Amniotic stem cell (primary cell): ENCODE measurements at places on chromosomes 4 and X.

DNA sequence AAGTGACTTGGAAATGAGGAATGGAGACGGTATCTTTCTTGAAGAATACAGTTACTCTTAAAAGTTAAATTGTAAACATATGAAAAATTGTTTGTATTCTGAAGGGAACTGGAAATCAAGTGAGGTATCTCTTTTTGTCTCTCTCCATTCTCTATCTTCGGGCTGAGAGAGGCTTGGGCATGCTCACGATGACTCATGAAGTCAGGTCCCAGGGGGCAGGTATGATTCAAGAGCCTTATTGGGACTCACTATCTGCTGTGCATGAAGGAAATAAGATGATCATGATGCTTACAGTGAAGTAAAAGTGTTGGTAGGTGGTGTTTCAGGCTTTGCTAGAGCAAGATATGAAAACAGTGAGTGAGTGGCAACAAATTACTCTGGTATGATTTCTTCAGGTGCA is 200.4 kb upstream of the PITX2 start:
- DNase-seq, result no peak

DNA sequence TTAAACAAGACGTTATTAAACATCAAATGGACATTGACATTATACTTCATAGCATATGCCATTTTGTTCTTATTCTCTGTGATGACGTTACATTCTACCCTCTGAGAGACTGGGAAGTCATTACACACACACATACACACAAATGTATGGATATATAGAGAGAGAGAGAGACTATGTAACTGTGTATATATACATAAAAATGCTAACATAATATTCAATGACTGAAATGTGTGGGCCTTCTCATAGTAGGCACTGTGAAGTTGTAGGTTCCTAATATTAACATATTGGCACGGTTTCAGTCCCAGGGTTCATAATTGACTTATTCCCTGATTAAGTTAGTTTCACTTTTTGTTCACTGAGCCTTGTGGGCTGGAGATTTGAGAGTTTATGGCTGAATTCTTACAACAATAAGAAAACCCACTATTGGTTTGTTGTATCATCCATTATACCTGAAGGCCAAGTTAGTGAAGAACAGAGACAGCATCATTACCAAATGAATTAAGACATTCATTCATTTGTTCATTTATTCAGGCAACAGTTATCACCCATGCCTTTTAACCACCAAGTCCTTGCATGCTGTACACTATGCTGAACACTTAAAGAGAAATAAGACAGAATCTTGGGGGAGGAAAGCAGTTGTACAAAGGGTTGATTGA is 68.5 kb downstream of the GAB1 start:
- DNase-seq, result no peak

- no peak for DNase-seq
These were observed 94.1 kb upstream of the CITED1 start for GRCh38 chrX:72399816-72400215.

GRCh38 chrX:153714256-153714655 is 9.9 kb downstream of the BCAP31 start:
- no peak for DNase-seq

GRCh38 chr4:118761397-118762016 is 74.4 kb downstream of the SEC24D start:
- DNase-seq, result no peak

GRCh38 chrX:129139837-129140598 is 383.3 kb downstream of the SMARCA1 start:
- no peak for DNase-seq

DNA sequence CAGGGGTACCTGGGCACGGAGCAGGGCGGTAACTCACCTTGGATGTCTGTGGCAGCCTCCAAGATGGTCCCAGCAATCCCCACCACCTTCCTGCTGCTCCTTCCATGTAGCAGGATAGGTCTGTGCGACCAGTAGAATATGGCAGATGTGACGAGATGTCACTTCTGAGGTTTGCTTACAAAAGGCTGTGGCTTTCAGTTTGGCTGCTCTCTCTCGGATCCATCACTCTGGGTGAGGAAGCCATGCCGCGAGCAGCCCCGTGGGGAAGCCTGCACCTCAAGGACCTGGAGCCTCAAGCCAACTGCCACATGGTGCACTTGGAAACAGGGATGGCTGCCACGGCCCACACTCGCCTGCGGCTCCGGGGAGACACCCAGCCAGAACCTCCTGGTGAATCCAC is 37.6 kb downstream of the WFS1 start:
- no peak for DNase-seq

GRCh38 chr4:113831457-113831856 is 69.9 kb upstream of the CAMK2D start:
- DNase-seq, result no peak

DNA sequence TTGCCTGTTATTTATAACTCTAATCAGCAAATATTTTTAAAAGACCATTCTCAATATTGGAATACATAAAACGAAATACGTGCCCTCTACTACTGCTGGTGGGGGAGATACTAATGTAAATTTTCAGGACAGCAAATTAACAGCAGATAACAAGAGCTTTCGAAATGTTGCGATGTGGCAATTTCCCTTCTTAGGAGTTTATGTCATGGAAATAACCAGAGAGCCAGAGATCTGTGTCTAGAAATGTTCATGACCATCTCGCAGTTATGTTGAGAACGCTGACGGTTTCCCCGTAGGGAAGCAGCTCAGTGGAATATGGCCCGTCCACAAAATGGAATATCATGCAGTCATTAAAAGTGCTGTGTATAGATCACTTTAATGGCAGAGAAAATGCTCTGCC is 238.4 kb upstream of the PSAPL1 start:
- DNase-seq, result no peak

DNA sequence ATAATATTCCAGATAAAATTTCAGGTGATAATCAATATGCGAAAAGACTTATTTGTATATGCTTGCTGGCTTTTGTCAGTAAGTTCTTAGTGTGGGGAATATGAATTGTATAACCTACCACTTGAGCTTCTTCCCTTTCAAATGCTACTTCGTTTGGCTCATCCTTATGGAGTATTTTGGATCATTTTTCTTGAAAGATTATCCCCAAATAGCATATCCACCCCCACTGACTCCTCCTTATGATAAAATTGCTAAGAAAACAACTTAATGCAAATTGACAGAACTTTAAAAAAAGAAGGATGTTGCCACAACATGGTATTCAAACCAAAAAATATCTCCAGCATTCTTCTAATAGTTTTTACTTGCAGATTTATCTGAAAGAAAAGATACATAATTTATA is 393.3 kb downstream of the PPP3CA start:
- no peak for DNase-seq

GRCh38 chrX:39427906-39428305 is 626.6 kb downstream of the MID1IP1 start:
- no peak for DNase-seq
